ENCODE measurements at places on chromosomes 11 and 22. TPM values are rescaled to one million over a fixed set of nuclear protein-coding genes. Genes with fewer than 3 reads are reported as not detected.

- DNase-seq, result no peak
- H3K27ac ChIP-seq, result no peak overlapping the region
- no peaks in the 10 kb centered on the region for H3K36me3 ChIP-seq
- H3K4me1 ChIP-seq, result no peaks in the 10 kb centered on the region
- no peak overlapping the region for H3K4me3 ChIP-seq
- H3K27me3 ChIP-seq, result no peaks in the 10 kb centered on the region
These were observed 47.5 kb downstream of the LINC01488 start for GRCh38 chr11:69529001-69529400.

- H3K36me3 ChIP-seq, result no peaks in the 10 kb centered on the region
- H3K27ac ChIP-seq, result no peak overlapping the region
- no peak overlapping the region for H3K4me3 ChIP-seq
- H3K27me3 ChIP-seq, result no peaks in the 10 kb centered on the region
These were observed 46.8 kb downstream of the BRSK2 start for GRCh38 chr11:1436468-1437039.

- no peaks in the 10 kb centered on the region for H3K36me3 ChIP-seq
- no peak overlapping the region for H3K4me3 ChIP-seq
- H3K27ac ChIP-seq, result no peak overlapping the region
- no peak for DNase-seq
- no peaks in the 10 kb centered on the region for H3K4me1 ChIP-seq
- no peaks in the 10 kb centered on the region for H3K27me3 ChIP-seq
These were observed 5.2 kb upstream of the SPTBN2 start for GRCh38 chr11:66734215-66734614.

GRCh38 chr11:69427337-69427736 lies 54.1 kb upstream of the LINC01488 start:
- no peak overlapping the region for H3K27ac ChIP-seq
- no peak for DNase-seq
- H3K27me3 ChIP-seq, result no peaks in the 10 kb centered on the region
- no peaks in the 10 kb centered on the region for H3K36me3 ChIP-seq
- H3K4me3 ChIP-seq, result no peak overlapping the region

- no peak overlapping the region for H3K27ac ChIP-seq
- H3K4me3 ChIP-seq, result no peak overlapping the region
- DNase-seq, result no peak
- H3K36me3 ChIP-seq, result peaks cover 2% of the 10 kb centered on the region
These were observed 11.0 kb upstream of the UCP3 start for GRCh38 chr11:74019860-74020259.

GRCh38 chr22:49970528-49971231 lies 10.1 kb downstream of the PIM3 start:
- H3K4me3 ChIP-seq, result no peak overlapping the region
- H3K36me3 ChIP-seq, result no peaks in the 10 kb centered on the region
- H3K4me1 ChIP-seq, result peaks cover 7% of the 10 kb centered on the region
- H3K27me3 ChIP-seq, result peaks cover 19% of the 10 kb centered on the region
- DNase-seq, result peak; percentile 62
- peak overlapping the region; percentile 84 for H3K27ac ChIP-seq

DNA sequence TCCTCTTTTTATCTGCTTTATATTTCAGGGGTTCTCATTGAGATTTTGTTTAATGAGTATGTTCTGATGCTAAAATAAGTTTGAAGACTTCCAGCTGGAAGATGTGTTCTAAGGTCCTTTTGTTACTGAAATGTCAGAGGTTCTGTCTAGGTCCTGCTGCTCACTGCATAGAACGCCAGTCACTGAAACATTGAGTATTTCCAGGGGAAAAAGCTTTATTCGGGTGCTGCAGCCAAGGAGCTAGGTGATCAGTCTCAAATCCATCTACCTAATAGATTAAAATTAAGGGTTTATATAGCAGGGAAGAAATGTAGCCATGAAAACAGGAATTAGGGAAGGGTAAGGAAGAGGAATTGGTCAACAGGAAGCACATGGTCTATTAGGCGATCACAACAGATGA lies 19.7 kb downstream of the SVIP start:
- DNase-seq, result no peak
- no peak overlapping the region for H3K27ac ChIP-seq
- H3K27me3 ChIP-seq, result no peaks in the 10 kb centered on the region

GRCh38 chr11:92224407-92225124 lies at the start of gene FAT3:
TSS of gene FAT3 (plus strand) at chr11:92224818. CDS start at chr11:92352113, 127,295 bp downstream.
- peaks cover 10% of the 10 kb centered on the region for H3K27me3 ChIP-seq
- H3K4me1 ChIP-seq, result peaks cover 31% of the 10 kb centered on the region
- no peak within 1 kb of the TSS for H3K27ac ChIP-seq
- peak; percentile 95 for DNase-seq
- H3K36me3 ChIP-seq, result no peaks in the 10 kb centered on the region

DNA sequence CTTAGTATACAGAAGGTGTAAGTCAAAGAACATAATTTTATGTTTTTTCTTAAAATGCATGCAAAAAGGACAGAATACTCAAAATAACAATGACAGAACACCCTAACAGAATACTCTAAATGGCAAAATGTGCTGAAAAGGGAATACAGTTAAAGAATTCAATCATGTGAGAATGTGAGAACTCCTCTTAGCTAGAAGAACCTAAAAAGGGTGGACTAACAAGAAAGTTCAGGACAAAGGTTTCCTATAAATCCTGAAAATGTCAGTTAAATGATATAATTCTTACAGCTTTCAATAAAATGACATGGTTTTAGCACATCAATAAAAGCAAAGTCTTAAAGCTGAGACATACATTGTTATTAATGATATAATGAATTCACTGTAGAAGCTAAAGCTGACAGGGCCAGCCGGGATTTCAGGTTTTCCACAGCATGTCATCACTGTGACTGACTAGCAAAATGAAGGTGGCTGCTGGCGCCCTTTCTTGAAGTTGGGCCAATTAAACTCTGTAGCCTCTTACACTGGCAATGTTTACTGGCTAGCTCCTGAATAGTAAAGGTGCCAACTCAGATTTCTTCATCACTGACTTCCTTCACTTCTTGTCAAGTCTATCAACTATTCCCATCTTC lies 244.4 kb downstream of the TTC28 start:
- H3K4me1 ChIP-seq, result peaks cover 29% of the 10 kb centered on the region
- peak overlapping the region; percentile 9 for H3K27ac ChIP-seq
- H3K36me3 ChIP-seq, result no peaks in the 10 kb centered on the region

GRCh38 chr11:65981101-65981740 lies 19.7 kb downstream of the SART1 start:
- no peak overlapping the region for H3K4me3 ChIP-seq
- DNase-seq, result no peak
- no peaks in the 10 kb centered on the region for H3K4me1 ChIP-seq
- no peak overlapping the region for H3K27ac ChIP-seq
- H3K27me3 ChIP-seq, result no peaks in the 10 kb centered on the region

GRCh38 chr11:71913756-71914526 lies 14.5 kb downstream of the XNDC1N start:
- peaks cover 34% of the 10 kb centered on the region for H3K36me3 ChIP-seq
- DNase-seq, result no peak
- H3K4me3 ChIP-seq, result no peak overlapping the region
- no peak overlapping the region for H3K27ac ChIP-seq

- no peak for DNase-seq
- no peaks in the 10 kb centered on the region for H3K27me3 ChIP-seq
- H3K27ac ChIP-seq, result peak overlapping the region; percentile 1
- peaks cover 13% of the 10 kb centered on the region for H3K4me1 ChIP-seq
- no peaks in the 10 kb centered on the region for H3K36me3 ChIP-seq
These were observed 6.0 kb downstream of the TBCEL start for GRCh38 chr11:121029813-121030445.

DNA sequence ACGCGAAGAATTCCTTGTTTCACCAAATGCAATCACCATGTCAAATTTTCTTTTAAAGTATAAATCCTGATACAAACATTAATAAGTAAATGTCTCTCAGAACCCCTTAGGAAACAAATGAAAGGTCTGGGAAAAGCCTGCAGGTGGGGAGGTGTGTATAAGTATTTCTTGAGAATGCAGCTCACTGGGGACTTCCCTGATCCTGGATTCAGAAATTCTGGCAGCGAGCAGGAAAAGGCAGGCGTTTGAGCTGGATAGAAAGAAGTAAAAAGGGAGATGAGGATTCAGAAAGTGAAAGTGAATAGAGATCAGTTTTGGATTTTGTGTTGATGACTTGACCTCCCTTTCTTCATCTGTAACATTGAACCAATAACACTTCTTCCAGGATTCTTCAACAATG lies 68.3 kb upstream of the CTSC start:
- no peaks in the 10 kb centered on the region for H3K27me3 ChIP-seq
- H3K27ac ChIP-seq, result no peak overlapping the region
- no peak overlapping the region for H3K4me3 ChIP-seq
- H3K4me1 ChIP-seq, result peaks cover 6% of the 10 kb centered on the region

DNA sequence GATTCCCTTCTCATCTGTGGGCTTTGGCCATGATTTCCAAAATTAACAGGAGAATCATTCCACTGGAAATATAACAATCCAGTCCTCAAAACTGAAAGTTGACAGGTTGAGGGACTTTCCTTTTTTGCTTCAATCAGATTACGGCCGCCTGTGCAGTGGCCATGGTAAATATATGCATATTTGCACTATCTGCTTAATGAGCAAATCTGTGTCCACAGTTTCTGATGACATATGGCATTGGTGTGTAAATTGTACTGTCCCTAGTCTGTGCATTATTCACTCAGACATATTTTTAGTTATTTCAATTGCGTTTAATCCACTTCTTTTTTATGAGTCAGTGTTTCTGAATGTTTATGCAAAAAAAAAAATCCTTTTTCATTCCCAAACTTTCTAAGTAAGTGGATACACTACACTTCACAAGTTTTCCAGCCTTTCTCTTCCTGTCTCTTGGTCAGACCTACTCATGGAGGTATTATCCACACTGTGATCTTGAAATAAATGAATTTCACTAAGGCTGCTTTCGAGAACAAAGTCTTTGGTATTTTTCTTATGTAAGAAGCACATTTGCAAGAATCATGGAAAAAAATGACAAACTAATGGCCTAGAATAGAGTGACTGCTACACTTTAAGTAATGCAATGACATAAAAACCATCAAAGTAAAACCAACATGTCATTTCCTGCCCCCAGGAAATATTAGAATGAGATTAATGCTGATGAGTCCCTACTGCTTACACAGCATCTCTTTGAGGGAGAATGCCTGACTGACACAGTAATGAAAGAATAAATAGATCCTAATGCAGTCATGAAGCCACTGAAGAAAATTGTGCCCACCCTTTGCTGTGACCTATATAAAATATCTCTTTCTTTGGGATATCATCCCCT lies 76.4 kb upstream of the MTNR1B start:
- DNase-seq, result no peak
- peaks cover 14% of the 10 kb centered on the region for H3K36me3 ChIP-seq
- no peak overlapping the region for H3K4me3 ChIP-seq

DNA sequence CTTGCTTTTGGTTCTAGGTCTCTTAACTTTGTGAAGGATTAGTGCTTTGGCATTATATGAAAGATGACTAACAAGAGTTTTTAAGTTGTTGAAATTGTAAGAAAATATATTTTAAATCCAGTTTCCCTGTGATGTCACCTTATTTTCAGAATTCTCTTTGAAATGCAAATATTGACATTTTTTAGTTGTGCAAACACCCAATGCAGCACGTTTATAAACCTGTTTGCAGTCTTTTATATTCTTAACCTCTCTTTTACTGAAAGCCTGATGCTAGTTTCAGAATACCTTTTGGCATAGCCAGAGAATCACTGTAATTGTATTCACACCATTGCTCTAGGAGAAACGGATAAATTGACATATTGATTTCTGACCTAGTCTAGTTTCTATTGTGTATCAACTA lies 42.8 kb upstream of the SLC37A2 start:
- no peak overlapping the region for H3K4me3 ChIP-seq
- H3K4me1 ChIP-seq, result no peaks in the 10 kb centered on the region
- DNase-seq, result peak; percentile 40
- no peaks in the 10 kb centered on the region for H3K36me3 ChIP-seq
- no peaks in the 10 kb centered on the region for H3K27me3 ChIP-seq

GRCh38 chr11:119145551-119145950 lies 3.3 kb upstream of the ABCG4 start:
- no peaks in the 10 kb centered on the region for H3K36me3 ChIP-seq
- H3K27ac ChIP-seq, result no peak overlapping the region
- H3K4me1 ChIP-seq, result peaks cover 5% of the 10 kb centered on the region
- DNase-seq, result no peak
- H3K4me3 ChIP-seq, result no peak overlapping the region
- H3K27me3 ChIP-seq, result peaks cover 31% of the 10 kb centered on the region

GRCh38 chr22:33099593-33099992 lies 41.4 kb upstream of the SYN3 start:
- no peak for DNase-seq
- no peak overlapping the region for H3K4me3 ChIP-seq
- no peak overlapping the region for H3K27ac ChIP-seq
- no peaks in the 10 kb centered on the region for H3K4me1 ChIP-seq
- no peaks in the 10 kb centered on the region for H3K27me3 ChIP-seq

DNA sequence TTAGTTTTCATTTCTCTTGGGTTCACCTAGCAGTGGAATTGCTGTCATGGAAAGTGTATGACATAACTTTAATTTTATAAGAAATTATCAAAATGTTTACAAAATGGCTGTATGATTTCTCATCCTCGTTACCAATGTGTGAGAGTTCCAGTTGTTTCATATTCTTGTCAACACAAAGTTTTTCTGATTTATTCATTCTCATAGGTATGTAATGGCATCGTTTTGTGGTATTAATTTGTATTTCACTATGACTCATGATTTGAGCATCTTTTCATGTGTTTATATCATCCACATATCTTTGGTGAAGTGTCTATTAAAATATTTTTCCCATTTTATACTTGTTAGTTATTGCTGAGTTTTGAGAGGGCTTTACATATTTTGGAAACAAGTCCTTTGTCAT lies 5.5 kb downstream of the FAM111B start:
- no peaks in the 10 kb centered on the region for H3K27me3 ChIP-seq
- no peak overlapping the region for H3K4me3 ChIP-seq
- no peak for DNase-seq
- H3K36me3 ChIP-seq, result no peaks in the 10 kb centered on the region

GRCh38 chr22:19430890-19431541 lies 517 bp downstream of the HIRA start:
- peak; percentile 24 for DNase-seq
- H3K27ac ChIP-seq, result peak overlapping the region; percentile 88
- H3K27me3 ChIP-seq, result no peaks in the 10 kb centered on the region
- H3K4me3 ChIP-seq, result peak overlapping the region; percentile 95

GRCh38 chr22:21829523-21829922 lies 37.9 kb downstream of the MAPK1 start:
- no peak overlapping the region for H3K27ac ChIP-seq
- no peak overlapping the region for H3K4me3 ChIP-seq
- no peaks in the 10 kb centered on the region for H3K4me1 ChIP-seq

- peak; percentile 2 for DNase-seq
- H3K4me1 ChIP-seq, result no peaks in the 10 kb centered on the region
- H3K27ac ChIP-seq, result no peak overlapping the region
- no peaks in the 10 kb centered on the region for H3K27me3 ChIP-seq
- no peaks in the 10 kb centered on the region for H3K36me3 ChIP-seq
- no peak overlapping the region for H3K4me3 ChIP-seq
These were observed 235.2 kb upstream of the B3GAT1 start for GRCh38 chr11:134647066-134647743.

GRCh38 chr11:116123739-116124138 lies 619.5 kb upstream of the CADM1 start:
- no peak for DNase-seq
- no peak overlapping the region for H3K4me3 ChIP-seq
- no peaks in the 10 kb centered on the region for H3K36me3 ChIP-seq
- no peaks in the 10 kb centered on the region for H3K4me1 ChIP-seq

The MS4A3 gene
- polyA plus RNA-seq, result 0.20 TPM

The TENM4 gene
- polyA plus RNA-seq, result 1.4 TPM

The EIF1AD gene
- polyA plus RNA-seq, result 29.9 TPM

The SLC5A1 gene
- 0.35 TPM for polyA plus RNA-seq

The DEUP1 gene
- polyA plus RNA-seq, result 0.39 TPM

The DYNC2H1 gene
- 19.7 TPM for polyA plus RNA-seq

The FXYD2 gene
- polyA plus RNA-seq, result 1.6 TPM

The OR4A16 gene
- polyA plus RNA-seq, result not detected
